ENCODE measurements at places on chromosomes 4 and X. TPM values are rescaled to one million over a fixed set of nuclear protein-coding genes. Genes with fewer than 3 reads are reported as not detected.

Gene ITGB1BP2
- total RNA-seq, result 1.3 TPM

Gene FRMD7
- not detected for total RNA-seq

Gene ASB9
- 4.8 TPM for total RNA-seq

Gene SORBS2
- 3.3 TPM for total RNA-seq

Gene SLC6A8
- total RNA-seq, result 7.5 TPM

Gene RNF212
- total RNA-seq, result not detected

Gene TMPRSS11D
- total RNA-seq, result not detected

Gene NDNF
- total RNA-seq, result 0.68 TPM

Gene SERTM2
- total RNA-seq, result not detected

Gene TLL1
- total RNA-seq, result not detected

Gene LSM6
- 109 TPM for total RNA-seq

Gene MED14
- total RNA-seq, result 43.6 TPM

Gene FGFR3
- total RNA-seq, result 0.46 TPM

Gene GLRA2
- total RNA-seq, result not detected

Gene PRDM5
- total RNA-seq, result 4.3 TPM

- DNase-seq, result no peak
Measured at GRCh38 chr4:77269505-77269904, 112.5 kb downstream of the CCNG2 start.

- DNase-seq, result no peak
Measured at GRCh38 chrX:67435536-67435935, 108.3 kb upstream of the AR start.

DNA sequence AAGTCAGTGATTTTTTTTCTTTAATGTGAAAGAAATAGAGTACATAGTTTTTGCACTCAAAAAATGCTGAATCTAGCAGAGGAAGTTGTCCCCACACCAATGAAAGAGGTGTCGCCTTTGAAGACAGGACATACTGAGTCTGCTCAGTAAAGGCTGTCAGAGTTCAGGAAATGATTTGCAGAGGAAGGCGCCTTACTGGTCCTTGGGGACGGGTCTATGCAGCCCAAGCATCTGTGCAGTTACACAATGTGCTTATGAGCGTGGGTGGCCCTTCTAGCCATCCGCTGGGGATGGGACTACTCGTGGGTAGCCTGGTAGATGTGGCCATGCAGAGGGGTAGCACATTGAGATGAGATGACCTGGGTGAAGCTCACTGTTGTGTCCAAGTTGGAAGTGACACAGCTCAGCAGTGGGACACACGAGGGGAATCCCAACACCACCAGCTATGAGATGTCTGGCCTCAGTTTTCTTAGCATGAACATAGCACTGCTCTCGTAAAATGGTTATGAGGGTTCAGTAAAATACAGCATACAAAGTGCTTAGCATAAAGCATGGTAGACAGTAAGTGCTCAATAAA is 116.5 kb upstream of the RBPJ start:
- DNase-seq, result no peak

DNA sequence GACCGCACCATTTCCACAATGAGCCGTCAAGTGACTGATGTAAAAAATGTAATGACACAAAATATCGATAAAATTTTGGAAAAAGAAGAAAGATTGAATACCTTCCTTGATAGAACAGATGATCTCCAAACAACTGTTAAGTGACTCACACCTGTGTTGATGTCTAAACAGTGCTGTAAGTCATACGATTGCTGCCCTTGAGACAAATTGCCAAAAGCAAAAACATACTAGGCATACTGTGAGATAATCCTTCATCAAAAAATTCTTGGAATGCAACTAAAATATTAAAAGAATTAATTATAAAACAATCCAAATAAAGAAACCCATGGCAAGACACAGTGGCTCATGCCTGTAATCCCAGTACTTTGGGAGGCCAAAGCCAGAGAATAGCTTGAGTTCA is 53.4 kb downstream of the HNRNPD start:
- no peak for DNase-seq

- peak; percentile 23 for DNase-seq
Measured at GRCh38 chr4:38765382-38765781, 17.4 kb downstream of the TLR10 start.

GRCh38 chr4:144658903-144659302 is 12.9 kb downstream of the HHIP start:
- DNase-seq, result no peak

GRCh38 chr4:147398556-147398955 is 82.3 kb upstream of the EDNRA start:
- no peak for DNase-seq

GRCh38 chr4:73170518-73171198 is 87.9 kb downstream of the ANKRD17 start:
- DNase-seq, result no peak

- peak; percentile 7 for DNase-seq
Measured at GRCh38 chrX:151505796-151506195, 57.7 kb upstream of the PASD1 start.

- peak; percentile 13 for DNase-seq
Measured at GRCh38 chrX:24282381-24283126, 31.3 kb downstream of the SUPT20HL2 start.

- DNase-seq, result peak; percentile 87
Measured at GRCh38 chr4:188941524-188942119, 802.4 kb downstream of the TRIML1 start.

DNA sequence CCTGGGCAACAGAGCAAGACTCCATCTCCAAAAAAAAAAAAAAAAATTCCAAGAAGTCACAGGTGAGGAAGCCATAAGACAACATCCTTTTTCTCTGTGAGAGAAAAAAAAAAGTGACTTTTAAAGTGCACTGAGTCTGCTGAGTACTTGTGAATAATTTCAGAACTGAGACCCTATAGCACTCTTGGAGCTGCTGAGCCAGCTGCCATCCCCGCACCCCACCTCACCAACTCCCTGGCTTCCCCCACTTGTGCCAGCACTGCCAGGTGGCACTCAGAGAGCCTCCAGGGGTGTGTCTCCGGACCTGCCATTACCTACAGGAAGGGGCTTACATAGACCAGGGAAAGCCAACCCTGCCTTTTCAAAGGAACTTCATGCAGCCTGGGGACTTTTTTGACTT is 39.2 kb upstream of the HS3ST1 start:
- DNase-seq, result no peak

- no peak for DNase-seq
Measured at GRCh38 chr4:148170408-148171365, 271.5 kb downstream of the NR3C2 start.

DNA sequence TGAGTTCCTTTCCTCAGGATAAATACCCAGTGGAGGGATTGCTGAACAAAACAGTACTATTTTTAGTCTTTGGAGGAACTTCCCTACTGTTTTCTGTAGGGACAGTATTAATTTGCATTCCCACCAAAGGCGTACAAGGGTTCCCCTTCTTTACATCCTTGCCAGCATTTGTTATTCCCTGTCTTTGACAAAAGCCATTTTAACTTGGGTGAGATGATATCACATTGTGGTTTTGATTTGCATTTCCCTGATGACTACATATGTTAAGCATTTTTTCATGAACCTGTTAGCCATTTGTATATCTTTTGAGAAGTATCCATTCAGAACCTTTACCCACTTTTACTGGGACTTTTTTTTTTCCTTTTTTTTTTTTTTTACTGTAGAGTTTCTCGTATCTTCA is 126.2 kb upstream of the ANXA10 start:
- DNase-seq, result peak; percentile 1

- DNase-seq, result no peak
Measured at GRCh38 chrX:122135070-122135469, 1049.0 kb upstream of the GRIA3 start.

- DNase-seq, result no peak
Measured at GRCh38 chr4:32488690-32489089, 1768.5 kb downstream of the PCDH7 start.

GRCh38 chr4:150037251-150037856 is 40.9 kb upstream of the DCLK2 start:
- DNase-seq, result no peak

DNA sequence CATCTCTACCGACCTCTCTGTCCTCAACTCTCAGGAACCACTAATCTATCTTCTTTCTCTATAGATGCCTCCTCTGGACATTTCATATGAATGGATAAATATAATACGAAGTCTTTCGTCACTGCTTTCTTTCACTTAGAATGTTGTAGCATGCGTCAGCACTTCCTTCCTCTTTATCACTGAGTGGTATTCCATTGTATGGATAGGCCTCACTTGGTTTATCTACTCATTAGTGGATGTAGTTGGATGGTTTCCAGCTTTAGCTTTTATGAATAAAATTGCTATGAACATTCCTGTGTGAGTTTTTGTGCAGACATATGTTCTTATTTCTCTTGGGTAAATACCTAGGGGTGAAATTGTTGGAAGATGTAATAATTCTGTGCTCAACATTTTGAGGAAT is 528.2 kb upstream of the FAT1 start:
- no peak for DNase-seq

DNA sequence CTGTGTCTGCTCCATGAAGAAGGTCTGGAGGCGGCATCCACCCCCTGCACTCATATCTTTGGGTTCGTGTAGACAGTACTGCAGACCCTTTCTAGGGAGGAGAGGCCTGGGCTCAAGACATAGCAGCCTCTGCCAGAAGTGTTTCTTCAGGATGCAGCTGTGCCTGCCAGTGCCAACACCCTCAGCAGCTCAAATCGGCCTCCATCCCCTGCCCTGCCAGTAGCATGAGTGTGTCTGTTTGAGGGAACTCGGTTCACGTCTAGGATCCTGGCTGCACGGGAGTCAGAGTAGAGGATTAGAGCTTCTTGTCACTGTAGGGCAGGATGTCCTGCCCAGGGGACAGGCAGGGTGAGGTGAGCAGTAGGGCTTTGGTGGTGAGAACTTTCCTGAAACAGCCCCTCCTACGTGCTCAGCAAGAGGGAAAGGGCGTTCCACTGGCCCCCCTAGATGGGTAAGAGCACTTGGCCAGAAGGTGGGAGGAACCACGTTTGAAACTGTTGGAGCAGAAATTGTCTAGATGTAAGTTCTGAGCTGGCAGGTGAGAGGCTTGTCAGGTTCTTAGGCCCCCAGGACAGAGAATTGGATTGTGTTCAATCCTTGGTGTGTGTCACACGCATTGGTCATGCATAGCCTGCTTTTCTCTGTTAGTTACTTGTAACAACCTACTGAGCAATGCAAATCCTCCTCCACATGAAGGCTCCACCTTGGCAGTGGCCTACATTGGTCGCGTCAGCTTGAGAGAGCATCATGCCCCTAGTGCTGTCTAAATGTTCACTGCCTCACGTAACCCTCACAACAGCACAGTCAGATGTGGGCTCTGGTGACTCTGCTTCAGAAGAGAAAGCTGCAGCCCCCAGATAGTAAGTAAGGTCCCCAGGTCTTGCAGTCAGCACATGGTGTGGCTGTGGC is 25.8 kb upstream of the FAM193A start:
- no peak for DNase-seq

- no peak for DNase-seq
Measured at GRCh38 chrX:68684291-68684918, 36.9 kb downstream of the STARD8 start.

GRCh38 chr4:80208610-80209339 is 11.5 kb downstream of the PRDM8 start:
- DNase-seq, result no peak

DNA sequence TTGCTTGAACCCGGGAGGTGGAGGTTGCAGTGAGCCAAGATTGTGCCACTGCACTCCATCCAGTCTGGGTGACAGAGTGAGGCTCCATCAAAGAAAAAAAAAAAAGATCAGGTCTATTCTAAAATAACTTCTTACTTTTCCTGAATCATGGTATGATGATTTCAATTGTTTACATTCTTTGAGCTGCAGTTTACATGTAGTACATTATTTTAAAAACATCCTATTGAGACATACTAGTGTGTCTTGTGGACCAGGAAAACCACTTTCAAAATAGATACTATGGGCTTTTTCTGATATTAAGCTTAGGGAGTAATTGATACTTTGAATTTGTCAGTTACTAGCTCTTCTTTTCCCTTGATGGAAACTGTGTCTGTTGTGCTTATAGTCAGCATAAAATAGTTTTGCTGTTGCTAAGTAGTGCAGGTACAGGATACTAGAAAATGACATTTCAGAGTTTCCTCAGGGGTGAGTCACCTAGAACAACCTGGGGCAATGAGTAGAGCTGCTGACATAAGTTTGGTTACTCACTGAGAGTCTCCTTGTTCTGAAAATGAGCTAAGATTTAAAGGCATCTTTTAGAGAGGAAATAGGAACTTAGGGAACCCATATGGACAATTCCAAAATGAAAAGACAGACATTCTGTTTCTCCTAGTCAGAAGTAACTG is 53.2 kb upstream of the C4orf54 start:
- no peak for DNase-seq

GRCh38 chrX:45191383-45191782 is 9.3 kb downstream of the DIPK2B start:
- DNase-seq, result no peak

DNA sequence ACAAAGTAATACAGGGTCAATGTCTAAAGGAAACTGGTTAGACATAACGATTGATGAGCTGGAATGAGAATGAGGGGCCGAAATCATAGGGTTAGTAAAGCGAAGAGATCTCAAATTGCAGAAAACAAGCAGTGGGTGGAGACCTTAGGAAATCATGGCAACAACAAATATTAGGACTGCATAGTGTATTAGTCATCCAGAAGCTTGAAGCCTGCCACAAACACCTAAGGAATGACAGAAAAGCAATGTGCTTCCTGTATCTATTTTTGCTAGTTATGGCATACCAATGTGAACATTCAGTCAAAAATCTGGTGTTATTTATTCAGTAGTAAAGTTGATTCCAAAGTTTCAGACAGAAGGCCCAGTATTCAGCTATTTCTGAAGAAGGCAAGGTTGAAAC is 410.9 kb upstream of the CT83 start:
- no peak for DNase-seq

- DNase-seq, result no peak
Measured at GRCh38 chr4:116374815-116375214, 710.6 kb downstream of the TRAM1L1 start.

DNA sequence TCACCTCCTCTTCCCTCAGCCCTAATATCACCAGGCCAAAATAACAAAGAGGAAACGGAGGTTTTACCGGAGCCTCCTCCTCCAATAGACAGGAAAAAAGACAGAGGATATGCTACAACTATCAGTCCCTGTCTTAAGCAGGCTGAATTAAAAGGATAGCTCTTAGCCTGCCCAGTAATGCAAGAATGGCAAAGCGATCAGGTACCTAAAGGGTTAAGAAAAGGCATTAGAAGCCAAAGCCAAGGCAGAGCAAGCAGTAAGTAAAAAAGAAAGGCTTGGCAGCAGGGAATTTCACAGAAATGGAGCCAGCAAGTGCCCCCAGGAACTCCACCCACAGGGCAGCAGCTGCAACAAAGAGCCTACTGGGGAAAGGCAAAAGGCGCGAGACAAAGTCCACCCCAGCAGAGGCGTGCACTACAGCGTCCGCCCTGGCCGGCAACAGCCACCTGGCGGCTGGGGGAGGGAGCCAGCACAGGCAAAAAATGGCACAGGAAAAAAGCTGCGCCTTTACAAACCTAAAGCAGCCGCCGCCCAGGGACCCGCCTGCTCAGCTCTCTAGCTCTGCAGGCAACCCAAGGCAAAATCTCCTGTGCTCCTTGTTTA is 220.6 kb upstream of the ZC4H2 start:
- DNase-seq, result no peak

- DNase-seq, result no peak
Measured at GRCh38 chrX:20383477-20383876, 116.8 kb upstream of the RPS6KA3 start.

- no peak for DNase-seq
Measured at GRCh38 chr4:58247792-58248191, 1137.6 kb upstream of the IGFBP7 start.
